Activated naive CD4-positive, alpha-beta T cell treated with anti-CD3 and anti-CD28 coated beads for 36 hours (primary cell): ENCODE measurements at places on chromosomes 3 and 15. TPM values are rescaled to one million over a fixed set of nuclear protein-coding genes. Genes with fewer than 3 reads are reported as not detected.

- DNase-seq: no peak
Observed at GRCh38 chr3:127365163-127365798, 77.4 kb upstream of the PRR20G start.

The DPPA2 gene
- not detected for total RNA-seq

- DNase-seq: no peak
Observed at GRCh38 chr3:78141269-78141668, 1101.4 kb downstream of the ROBO2 start.

DNA sequence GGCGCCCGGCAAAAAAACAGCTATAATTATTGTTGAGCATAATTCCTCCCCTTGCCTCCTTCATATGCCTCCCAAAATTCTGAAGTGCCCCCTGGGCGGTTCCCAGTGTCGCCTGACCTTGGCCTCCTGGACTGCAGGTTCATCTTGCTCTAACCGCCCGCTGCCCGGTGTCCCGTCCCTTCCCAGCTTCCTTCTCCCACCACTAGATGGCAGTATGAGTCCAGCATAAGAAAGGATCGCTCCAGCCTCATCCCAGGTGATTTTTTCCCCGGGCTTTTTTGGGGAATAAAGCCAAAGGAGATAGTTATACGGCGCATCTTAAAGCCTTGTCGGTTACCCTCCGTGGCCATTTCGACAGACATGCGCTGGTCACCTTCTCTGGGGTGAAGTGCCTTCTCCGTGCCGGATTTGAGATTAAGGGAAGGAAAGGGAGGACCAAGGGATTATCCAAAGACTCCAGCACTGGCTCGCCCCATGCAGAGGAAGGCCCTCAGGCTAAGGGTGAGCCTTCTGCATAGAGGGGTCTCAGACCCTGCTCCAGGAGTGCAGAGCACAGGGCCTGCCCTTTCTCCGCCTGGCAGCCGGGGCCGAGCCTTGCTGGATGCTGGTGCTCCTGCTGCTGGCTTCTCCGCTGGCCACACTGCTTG lies 45.8 kb upstream of the TRA2B start:
- DNase-seq: peak; percentile 67

The ACP3 gene
- not detected for total RNA-seq

DNA sequence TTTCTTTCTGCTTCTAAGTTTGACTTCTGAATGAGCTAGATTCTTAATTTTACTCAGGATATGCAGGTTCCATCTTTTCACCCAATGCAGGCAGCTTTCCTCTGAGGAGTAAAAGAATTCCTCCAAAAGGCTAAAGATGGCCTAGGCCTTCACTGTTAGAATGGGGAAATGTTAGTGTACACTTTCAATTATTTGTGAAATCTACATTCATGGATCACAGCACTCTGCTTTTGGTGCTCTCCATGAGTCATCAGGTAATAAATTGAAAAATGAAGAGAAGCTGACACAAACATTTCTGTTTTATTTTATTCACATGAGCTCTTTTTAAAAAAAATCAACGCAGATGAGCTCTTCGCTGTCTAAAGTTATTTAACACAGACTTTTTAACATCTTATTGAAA lies 502.5 kb upstream of the GOLIM4 start:
- no peak for DNase-seq

DNA sequence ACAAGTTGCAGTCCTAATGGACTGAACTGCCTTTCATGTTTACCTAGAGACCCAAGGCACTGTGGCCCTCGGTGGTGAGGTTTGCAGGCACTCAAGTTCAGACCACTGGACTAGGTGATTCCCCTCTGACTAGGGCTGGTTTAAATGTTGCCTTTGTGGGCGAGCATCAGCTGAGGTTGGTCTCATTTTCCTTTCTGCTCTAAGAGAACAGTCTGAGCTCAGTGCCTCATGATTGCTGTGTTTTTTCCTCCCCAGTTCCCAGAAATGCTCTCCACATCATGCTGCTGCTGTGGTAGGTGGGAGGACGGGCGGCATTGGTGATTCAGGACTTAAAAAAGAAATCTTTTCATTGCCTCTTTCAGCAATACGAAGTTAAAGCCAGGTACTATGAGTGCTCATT lies 237.2 kb downstream of the MBNL1 start:
- peak; percentile 56 for DNase-seq

DNA sequence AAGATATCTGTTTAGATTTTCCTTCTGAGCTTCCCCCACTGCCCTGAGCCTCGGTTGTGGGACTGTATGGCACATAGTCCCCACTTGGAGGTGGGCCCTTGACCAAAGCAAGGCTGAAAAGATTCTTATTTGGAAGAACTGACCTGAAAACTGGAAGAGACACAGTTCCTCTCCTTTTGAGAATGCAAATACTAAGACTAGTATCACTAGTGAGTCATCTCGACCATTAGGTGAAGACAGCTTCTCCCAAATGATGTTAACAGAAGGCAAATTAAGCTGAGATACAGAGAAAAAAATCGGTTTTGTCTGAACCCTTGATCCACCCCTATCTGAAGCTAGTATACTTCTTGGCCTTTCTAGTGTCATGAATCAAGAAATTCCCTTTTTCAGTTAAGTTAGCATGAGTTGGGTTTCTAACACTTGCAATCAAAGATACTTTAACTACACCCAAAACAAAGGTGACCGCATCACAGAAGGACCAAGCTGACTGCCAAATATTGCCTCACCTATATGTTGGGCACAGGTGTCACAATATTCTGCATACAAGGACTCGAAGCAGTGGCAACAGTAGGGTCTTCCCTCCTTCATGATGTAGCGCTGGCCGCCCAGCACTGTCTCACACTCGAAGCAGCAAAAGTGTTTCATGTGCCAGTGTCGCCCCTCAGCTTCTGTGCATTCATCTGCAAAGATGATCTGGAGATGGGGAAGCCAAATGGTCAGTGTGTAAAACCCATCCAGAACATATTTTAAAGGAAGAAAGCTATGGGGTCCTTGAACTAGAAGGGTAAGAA lies 72.4 kb downstream of the PRICKLE2 start:
- no peak for DNase-seq

DNA sequence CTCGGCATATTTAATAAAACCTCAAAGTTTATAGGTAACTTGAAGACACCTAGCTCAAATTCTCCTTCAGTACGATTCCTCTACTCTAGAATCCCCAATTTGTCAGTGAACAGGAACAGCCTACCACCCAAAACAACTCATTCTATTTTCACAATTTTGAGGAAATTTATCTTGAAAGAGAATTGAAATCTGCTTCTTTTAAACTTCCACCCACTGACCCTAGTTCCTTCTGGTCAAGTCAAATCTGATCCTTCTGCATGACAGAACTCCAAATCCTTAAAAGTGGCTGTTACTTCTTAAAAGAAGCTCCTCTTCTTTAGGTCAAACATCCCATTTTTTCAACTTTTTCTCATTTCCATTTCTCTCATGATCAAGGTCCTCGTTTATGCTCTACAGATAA lies 4.4 kb downstream of the GABPB1 start:
- DNase-seq: no peak
